ENCODE measurements at places on chromosomes 3 and 15. TPM values are rescaled to one million over a fixed set of nuclear protein-coding genes. Genes with fewer than 3 reads are reported as not detected.

GRCh38 chr15:76566276-76566675, 229.7 kb downstream of the ISL2 start:
- no peaks in the 10 kb centered on the region for H3K36me3 ChIP-seq
- H3K27ac ChIP-seq = no peak overlapping the region
- no peak overlapping the region for H3K4me3 ChIP-seq
- no peak for DNase-seq

A4GNT gene
- not detected for total RNA-seq

GABRB3 gene
- 6.9 TPM for total RNA-seq

CDHR4 gene
- 0.54 TPM for total RNA-seq

ZPLD1 gene
- total RNA-seq = 1.2 TPM

- H3K36me3 ChIP-seq = no peaks in the 10 kb centered on the region
- H3K4me3 ChIP-seq = no peak overlapping the region
- H3K4me1 ChIP-seq = no peaks in the 10 kb centered on the region
Observed at GRCh38 chr15:34620814-34621213, 37.4 kb upstream of the GOLGA8B start.

GRCh38 chr15:74994236-74994635, 1.1 kb upstream of the SCAMP5 start:
- H3K27me3 ChIP-seq = no peaks in the 10 kb centered on the region
- H3K4me1 ChIP-seq = peaks cover 8% of the 10 kb centered on the region
- H3K4me3 ChIP-seq = no peak overlapping the region
- no peaks in the 10 kb centered on the region for H3K36me3 ChIP-seq

DNA sequence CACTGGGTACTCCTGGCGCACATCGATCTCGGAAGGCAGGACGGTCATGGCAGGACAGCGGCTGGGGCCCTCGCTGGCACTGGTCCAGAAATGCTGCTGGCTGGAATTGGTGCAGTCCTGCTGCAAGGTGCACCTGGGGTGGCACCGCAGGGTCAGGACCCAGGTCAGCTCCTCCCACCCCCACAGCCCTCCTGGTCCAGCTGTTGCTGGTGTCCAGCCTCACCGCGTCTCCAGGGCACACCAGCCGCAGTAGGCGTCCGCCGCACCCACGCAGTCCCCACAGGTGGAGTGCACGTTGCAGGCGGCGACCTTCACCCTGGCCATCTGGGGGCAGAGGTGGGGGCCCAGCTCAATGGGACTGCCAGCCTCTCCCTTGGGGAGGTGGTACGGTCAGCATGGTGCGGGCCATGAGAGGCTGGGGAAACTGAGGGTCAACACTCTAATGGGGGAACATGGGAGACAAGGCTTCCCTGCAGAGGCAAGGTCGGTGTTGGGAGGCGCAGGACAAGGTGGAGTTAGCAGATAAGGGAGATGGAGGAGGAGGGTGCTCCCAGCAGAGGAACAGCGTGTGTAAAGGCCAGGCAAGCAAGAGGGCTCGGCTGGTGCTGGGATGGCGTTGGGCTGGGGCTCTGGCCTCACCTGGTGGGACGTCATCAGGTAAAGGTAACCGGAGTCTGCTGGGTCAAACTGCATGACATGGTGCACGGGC, 20.4 kb downstream of the PLXND1 start:
- H3K4me3 ChIP-seq = no peak overlapping the region
- DNase-seq = no peak
- H3K4me1 ChIP-seq = peaks cover 11% of the 10 kb centered on the region
- no peaks in the 10 kb centered on the region for H3K27me3 ChIP-seq

DNA sequence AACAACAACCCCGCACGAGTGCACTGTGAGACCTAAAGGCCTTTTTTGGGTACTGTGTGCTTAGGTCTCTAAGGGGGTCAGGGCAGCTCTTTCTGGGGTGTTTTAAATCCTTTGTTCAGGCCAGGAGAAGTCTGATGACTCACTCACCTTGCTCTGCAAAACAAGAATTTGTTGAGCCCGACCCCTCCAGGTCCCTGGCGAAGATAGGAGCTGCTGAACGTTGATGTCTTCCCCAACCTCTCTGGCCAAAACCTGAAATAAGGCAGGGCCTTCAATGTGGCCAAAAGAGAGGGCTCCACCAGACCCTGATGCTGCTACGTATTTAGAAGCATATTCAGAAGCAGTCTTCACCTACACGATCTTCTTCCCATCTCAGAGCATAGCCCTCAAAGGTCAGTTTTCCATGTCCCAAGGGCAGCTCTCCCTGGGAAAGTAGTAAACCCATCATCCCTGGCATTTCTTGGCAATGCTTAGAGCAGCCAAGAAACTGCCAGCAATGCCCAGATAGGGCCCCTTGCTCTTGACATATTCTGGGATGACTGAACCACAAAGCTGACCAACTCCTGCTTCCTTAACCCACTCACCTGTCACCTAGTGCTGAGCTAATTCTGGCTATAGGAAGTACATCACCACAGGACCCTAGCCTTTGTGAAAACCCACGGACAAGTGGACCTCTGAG, 27.1 kb downstream of the CCDC13 start:
- H3K4me3 ChIP-seq = no peak overlapping the region
- H3K4me1 ChIP-seq = peaks cover 6% of the 10 kb centered on the region
- H3K27ac ChIP-seq = no peak overlapping the region
- no peaks in the 10 kb centered on the region for H3K36me3 ChIP-seq
- no peaks in the 10 kb centered on the region for H3K27me3 ChIP-seq

GRCh38 chr3:129558772-129559564, 16.0 kb downstream of the H1-8 start:
- H3K27ac ChIP-seq = no peak overlapping the region
- H3K36me3 ChIP-seq = no peaks in the 10 kb centered on the region
- H3K27me3 ChIP-seq = no peaks in the 10 kb centered on the region
- DNase-seq = no peak
- H3K4me1 ChIP-seq = peaks cover 20% of the 10 kb centered on the region

DNA sequence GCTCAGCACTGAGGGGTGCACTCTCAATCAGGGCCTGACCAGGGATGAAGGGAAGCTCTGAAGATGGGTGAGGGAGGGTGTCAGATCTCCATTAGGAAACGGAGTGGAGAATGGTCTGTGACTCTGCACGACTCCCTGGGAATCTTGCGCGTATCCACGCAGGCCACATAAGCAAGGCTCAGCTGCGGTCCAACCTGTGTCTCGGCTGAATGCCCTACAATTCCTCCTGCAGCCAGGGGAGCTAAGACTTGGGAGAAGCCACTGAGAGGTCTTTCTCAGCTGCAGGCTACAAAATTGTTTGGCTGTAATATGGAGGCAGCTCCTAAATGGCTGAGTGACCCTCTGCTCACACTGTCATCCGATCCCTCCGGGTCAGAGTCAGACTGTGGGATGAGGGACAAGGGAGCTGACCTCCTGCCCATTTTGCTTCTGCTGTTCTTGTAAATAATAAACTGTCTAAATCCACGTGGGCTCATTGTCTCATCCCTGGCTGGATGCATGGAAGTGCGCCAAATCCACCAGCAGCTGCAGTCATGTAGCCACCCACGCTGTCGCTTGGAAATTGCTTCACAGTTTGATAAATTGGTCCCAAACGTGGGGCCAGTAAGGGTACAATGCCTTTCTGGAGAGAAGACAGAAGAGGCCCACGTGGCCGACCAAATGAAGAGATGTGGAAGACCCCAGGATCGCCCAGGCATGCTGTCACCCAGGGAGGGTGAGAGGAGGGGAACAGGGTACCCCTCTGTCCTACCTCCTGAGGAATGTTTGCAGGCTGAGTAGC, 30.5 kb downstream of the ALS2CL start:
- no peaks in the 10 kb centered on the region for H3K36me3 ChIP-seq
- peaks cover 28% of the 10 kb centered on the region for H3K4me1 ChIP-seq
- peak; percentile 88 for DNase-seq
- no peak overlapping the region for H3K27ac ChIP-seq
- H3K27me3 ChIP-seq = no peaks in the 10 kb centered on the region
- no peak overlapping the region for H3K4me3 ChIP-seq

DNA sequence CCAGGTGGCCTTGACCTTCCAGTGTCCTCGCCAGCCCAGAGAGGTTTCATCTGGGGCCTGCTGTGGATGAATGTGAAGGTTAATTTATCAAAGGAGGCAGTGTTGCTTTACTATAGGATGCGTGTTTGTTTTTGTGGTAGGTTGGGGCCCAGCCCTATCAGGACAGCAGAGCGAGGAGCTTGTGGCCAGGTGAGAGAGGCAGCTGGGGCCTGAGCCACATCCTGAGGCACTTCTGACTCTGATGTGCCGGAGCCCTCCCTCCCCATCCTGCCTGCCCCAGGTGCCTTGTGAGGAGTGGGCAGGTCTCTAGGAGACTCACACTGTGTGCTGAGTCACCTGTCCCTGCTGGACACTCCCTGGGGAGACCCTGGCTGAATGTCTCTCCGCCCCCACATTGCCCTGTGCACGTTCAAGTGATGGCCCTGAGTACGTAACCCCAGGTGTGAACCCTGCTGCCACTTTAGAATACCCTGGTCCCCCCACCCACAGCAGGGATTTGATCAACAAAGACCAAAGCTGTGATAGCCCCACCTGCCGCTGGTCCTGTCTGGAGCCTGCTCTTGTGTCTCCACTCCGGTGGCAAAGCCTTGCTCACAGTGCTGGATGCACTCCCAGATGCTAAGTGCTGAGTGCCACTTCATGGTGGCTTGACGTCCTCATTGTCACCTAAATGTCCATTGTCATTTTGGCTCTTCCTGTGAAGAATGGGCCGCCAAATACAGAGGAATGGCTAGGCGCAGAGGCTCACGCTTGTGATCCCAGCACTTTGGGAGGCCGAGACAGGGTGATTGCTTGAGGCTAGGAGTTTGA, 16.0 kb downstream of the FBLN2 start:
- no peak overlapping the region for H3K4me3 ChIP-seq
- no peak for DNase-seq
- no peak overlapping the region for H3K27ac ChIP-seq
- H3K27me3 ChIP-seq = no peaks in the 10 kb centered on the region
- no peaks in the 10 kb centered on the region for H3K4me1 ChIP-seq

Data from kidney (tissue), 22 donors.